Thoracic aorta (tissue), 2 donors: ENCODE measurements at places on chromosomes 3 and 15.

DNA sequence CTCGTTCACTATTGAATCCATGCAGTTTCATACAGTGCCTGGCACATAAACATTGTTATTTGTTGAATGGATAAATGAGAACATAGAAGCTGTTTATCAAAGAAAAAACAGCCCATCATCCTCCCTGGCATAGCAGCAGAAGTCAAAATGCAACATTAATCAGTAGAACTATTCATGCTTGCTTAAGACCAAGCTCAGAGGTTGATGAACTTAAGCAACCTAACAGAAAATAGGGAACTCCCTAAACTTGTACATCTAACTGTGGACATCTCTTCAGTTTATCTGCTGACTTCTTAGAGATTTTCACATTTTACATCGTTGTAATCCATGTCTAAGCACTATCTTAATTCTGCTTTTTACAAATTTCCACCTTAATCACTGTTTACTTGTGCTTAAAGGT, 29.2 kb downstream of the SENP8 start:
- no peak for DNase-seq

DNA sequence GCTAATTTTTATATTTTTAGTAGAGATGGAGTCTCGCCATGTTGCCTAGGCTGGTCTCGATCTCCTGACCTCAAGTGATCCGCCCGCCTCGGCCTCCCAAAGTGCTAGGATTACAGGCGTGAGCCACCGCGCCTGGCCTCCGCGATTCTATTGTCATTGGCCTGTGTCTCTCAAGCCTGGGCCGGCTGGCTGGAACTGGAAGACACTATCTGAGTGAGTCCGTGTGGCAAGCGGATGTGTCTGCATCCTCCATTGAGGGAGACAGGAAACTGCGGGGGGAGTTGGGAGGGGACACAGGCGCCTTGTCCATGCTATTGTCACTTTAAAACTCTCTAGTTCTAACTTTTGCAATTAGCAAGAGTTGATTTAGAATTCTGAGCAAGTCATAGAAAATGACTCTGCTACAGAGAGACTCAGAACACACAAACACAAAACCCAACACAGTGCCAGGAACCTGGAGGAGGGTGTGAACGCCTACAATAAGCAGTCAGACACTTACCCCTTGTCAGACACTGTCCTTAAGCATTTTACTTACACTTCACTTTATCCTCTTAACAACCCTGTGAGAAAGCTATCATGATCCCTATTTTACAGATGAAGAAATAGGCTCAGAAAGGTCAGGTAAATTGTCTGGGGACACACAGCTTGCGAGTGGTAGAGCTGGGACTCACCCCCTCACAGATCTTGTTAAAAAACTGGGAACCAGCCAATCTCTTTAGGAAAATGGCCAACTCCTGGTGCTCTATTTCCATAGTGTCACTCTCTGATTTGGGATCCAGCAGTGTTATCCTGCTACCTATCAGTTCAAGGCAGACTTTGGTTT, 38.7 kb downstream of the ANP32A start:
- DNase-seq, result peak; percentile 24

DNA sequence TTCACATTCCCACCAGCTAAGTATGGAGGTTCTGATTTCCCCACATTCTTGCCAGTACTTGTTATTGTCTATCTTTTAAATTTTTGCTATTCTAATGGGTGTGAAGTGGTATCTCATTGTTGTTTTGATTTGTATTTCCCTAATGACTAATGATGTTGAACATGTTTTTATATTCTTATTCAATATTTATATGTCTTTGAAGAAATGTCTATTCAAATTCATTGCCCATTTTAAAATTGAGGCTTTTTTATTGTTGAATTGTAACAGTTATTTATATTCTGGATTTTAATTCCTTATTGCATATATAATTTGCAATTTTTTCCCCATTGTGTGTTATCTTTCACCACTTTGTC, 255.3 kb downstream of the EDEM1 start:
- DNase-seq, result no peak

- no peak for DNase-seq
Observed at GRCh38 chr3:17747174-17747889, 4.9 kb upstream of the TBC1D5 start.

DNA sequence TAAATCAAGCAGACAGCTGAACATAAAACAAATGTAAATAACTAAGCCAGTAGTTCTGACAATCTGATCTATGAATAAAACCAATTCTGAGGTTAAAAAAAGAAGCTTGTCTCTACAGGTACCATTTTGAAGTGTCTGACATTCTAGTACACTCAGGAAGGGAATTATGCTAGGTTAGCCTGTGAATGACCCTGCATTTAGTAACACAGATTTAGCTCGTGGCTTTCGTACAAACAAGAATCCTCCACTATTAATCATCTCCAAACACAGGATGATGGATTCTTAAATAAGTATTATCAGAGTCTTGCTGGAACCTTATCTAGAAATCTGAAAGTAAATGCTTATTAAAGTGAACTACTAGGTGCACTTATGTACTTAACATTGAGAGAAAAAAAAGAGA, 1120.1 kb downstream of the ROBO1 start:
- DNase-seq, result no peak

DNA sequence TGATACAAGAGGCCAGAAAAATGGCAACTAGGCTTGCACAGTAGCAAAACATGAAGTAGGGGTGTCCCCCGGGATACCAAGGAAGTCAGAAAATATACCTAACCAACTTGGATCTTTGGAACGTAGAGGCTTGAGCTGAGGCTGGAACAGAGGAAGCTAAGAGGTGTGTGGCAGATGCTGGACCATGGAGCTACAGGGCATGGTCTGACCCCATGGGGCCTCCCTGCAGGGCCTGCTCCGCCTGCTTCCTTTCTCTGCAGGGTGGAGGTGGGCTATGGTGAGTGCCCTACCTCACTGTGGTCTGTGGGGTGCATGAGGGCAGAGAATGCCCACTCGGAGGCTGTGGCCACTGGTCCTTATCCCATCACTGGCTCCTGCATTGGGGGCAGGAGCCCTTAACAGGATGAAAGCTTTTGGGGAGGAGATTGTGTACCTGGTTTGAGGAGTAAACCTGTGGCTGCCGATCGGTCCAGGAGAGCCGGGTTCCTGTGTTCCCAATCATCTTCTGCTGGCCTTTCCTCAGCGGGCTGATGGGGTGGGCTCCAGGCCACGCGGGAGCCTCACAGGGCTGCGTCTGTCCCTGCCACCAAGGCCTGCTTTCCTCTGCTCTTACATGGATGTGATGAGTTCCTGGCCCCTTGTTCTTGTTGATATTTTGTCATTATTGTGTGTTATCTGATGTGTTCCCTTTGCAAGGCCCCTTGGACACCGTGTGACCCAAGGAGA, 96.8 kb downstream of the OCA2 start:
- DNase-seq, result no peak

DNA sequence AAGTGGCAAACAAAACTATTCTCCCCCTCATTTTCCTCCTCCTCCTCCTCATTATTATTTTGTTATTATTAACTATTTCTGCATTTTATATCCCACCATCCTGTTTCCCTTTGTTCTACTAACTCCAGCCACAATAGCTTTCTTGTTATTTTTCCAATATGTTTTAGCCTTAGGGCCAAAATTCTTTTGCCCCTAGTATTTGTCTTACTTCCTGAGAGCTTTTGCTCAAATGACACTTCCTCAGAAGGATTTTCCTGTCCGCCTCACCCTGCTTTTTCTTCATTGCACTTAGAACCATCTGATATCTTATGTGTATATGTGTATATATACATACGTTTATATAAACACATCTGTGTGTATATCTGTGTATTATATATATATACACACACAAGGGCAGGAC, 32.7 kb upstream of the NUDT16 start:
- no peak for DNase-seq

- DNase-seq, result no peak
Observed at GRCh38 chr3:14330508-14330907, 71.9 kb upstream of the SLC6A6 start.

DNA sequence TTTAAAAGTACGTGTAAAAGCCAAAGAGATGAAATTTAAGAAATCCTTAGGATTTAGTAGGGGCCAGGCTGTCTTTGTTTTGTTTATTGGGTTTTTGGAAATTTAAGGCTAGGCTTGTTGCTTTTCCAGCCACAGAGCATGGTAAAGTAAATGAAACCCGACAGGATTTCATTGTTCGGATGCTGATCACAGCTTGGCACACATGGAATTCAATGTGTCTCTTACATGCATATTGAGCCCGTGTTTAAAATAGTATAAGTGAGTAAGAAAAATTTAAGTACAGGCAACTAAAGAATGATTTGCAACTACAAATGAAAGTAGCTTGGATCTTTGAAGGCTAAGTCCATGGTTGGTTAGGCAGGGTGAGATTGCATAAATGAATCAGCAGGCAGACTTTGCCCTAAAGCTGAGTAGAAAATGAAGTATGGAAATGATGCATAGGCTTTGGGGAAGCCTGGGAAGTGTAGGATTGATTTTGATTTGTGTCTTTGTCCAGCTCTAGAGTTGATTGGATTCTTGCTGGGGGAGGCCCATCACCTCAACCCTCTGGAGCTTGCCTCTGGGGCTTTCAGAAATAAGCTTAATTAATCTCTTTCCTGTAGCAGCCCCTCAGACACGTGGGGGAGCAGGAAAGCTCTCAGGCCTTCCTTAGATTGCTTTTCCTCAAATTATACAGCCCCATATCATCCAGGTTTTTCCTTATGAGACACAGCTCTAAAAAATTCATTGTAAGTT, 68.2 kb upstream of the ADAMTSL3 start:
- no peak for DNase-seq

- no peak for DNase-seq
Observed at GRCh38 chr15:82143390-82144385, 97.9 kb upstream of the MEX3B start.

DNA sequence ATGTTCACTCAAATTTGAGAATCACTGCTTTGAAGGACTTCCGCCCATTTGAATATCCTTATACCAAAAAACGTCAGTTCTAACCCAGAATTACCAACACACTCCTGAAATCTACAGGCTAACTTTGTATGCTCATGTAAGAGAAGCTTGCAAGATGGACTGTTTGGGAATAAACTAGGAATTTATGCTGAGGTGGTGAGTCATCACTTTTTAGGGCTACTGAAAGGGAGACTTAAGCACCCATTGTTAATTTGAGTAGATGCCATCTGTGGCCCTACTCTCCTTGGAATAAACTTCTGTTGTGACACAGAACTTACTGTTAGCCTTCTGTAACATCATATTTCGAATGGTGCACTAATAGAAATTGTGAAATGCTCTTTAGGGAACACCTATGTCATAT, 74.6 kb downstream of the FGF12 start:
- no peak for DNase-seq

DNA sequence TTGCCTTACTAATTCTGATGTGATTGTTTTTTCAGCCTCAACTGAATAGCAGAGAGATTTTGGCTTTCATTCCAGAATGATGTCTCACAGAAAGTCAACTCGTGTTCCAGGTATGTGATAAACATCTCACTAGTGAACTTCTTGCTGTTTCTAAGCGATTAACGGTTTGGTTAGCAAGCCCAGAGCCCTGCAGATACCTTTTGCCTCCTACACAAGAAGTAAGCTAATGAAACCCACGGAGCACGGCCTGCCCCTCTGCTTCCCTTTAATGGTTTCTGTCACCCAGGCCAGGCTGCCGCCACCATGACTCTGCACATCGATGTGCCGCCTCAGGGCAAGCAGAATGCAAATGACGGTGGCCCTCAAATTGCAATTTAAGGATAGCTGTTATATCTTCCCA, 155.9 kb upstream of the ICE2 start:
- DNase-seq, result no peak

DNA sequence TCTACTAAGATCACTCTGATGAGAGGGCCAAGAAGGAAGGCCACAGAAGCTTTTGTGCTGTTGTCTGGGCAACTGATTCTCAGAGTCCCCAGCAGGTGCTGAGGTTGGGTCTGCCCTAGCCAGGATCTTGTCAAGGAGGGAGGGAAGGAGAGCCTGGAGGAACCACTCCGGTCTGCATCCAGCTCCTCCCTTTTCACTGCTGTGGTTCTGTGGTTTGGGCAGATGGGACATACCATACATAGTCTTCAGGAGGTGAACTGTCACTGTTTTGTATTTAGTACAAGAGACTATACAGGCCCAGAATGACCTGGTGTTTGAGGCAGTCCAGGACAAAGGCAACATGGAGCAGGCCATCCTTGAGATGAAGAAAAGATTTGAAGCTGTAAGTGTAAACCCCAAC, 21.9 kb downstream of the C3orf62 start:
- DNase-seq, result no peak

GRCh38 chr3:42511201-42511600, 8.8 kb downstream of the VIPR1 start:
- no peak for DNase-seq

- DNase-seq, result no peak
Observed at GRCh38 chr3:143255739-143256138, 136.2 kb downstream of the CHST2 start.

- no peak for DNase-seq
Observed at GRCh38 chr3:5012367-5012766, 33.1 kb downstream of the BHLHE40 start.

- DNase-seq, result no peak
Observed at GRCh38 chr3:88936831-88937230, 170.6 kb upstream of the EPHA3 start.

GRCh38 chr15:66572146-66572545, 6.3 kb upstream of the LCTL start:
- no peak for DNase-seq

GRCh38 chr15:89015412-89016097, 72.7 kb upstream of the ABHD2 start:
- DNase-seq, result no peak

DNA sequence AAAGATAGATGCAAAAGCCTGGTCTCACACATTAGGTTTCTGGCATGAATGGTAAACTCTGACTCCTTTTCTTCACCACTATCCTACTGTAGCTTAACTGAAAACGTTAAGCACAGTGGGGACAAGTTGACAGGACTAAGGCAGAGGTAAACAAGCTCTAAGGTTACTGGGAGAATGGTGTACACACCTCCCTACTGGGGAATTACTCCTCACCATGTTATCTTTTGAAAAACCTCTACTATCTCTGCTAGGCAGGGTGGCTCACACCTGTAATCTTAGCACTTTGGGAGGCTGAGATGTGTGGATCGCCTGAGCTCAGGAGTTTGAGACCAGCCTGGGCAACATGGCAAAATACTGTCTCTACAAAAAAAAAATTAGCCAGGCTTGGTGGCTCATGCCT, 29.1 kb downstream of the IP6K1 start:
- DNase-seq, result no peak

- DNase-seq, result no peak
Observed at GRCh38 chr15:87707566-87708130, 548.9 kb downstream of the NTRK3 start.

- no peak for DNase-seq
Observed at GRCh38 chr3:192608726-192609600, 118.4 kb downstream of the FGF12 start.

DNA sequence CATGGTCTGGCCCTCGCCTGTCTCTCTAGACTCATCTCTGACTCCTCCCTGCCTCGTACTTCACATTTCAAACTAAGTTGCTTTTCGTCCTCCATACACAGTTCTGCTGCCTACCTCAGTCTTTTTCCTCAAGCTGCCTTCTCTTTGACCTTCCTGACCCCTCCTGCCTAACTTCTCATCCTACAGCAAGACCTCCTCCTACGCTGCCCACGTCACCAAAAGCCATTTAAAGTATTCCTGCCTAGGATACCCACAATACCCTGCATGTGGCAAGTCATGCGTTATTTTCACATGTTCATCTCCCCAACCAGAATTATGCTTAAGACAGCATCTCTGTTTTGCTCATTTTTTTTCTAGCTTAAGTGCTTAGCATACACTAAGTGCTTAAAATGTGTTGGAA, 56.7 kb downstream of the LHFPL4 start:
- no peak for DNase-seq
